Daoy (cell line): ENCODE measurements at places on chromosomes 1 and 21. TPM values are rescaled to one million over a fixed set of nuclear protein-coding genes. Genes with fewer than 3 reads are reported as not detected.

The TBX15 gene
- total RNA-seq, result 5.1 and 7.4 TPM in 2 replicates

The F3 gene
- total RNA-seq, result 73.0 and 96.7 TPM in 2 replicates

The ASTN1 gene
- 2.0 and 4.5 TPM in 2 replicates for total RNA-seq

The FHAD1 gene
- total RNA-seq, result 1.0 and 4.8 TPM in 2 replicates

The TMEM82 gene
- not detected in 2 replicates for total RNA-seq

The AMY1C gene
- not detected in 2 replicates for total RNA-seq

The IL22RA1 gene
- total RNA-seq, result not detected in 2 replicates

The GJC2 gene
- 0.17 and 0.60 TPM in 2 replicates for total RNA-seq

The CTSE gene
- not detected in 2 replicates for total RNA-seq

The COL6A2 gene
- 456 and 480 TPM in 2 replicates for total RNA-seq

The RHD gene
- not detected in 2 replicates for total RNA-seq

The OPRD1 gene
- total RNA-seq, result 0.21 and 0.34 TPM in 2 replicates

DNA sequence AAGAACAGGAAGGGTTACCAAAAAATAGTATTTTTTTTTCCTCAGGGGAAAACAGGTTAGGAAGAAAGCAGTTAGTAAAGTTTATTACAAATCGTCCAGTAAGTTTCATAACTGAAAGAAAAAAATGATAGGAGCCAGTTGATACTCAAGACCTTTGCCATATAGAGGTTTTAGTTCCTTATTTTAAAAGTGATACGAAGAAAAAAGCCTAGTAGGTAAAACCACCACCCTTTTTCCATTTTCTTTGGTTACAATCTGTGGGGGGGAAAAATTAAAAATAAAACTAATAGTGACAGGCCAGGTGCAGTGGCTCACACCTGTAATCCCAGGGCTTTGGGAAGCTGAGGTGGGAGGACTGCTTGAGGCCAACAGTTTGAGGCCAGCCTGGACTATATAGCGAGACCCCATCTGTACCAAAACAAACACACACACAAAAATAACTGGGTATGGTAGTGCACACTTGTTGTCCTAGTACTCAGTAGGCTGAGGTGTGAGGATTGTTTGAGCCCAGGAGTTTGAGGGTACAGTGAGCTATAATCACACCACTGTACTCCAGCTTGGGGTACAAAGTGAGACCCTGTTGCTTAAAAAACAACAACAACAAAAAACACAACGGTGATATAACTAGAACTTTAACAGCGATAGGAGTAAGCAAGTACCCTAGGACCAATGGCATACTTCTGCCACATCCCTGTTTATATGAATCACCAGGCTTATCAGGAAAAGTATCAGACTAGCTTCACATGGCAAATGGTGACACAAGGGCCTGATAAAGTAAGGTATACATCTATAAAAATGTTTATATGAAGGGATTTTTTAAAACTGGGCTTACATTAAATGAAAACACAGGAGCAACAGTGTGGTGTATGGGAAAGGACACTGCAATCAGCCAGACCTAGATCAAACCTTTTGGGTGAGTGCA is 5.4 kb downstream of the TMEM59 start:
- no peak for DNase-seq

DNA sequence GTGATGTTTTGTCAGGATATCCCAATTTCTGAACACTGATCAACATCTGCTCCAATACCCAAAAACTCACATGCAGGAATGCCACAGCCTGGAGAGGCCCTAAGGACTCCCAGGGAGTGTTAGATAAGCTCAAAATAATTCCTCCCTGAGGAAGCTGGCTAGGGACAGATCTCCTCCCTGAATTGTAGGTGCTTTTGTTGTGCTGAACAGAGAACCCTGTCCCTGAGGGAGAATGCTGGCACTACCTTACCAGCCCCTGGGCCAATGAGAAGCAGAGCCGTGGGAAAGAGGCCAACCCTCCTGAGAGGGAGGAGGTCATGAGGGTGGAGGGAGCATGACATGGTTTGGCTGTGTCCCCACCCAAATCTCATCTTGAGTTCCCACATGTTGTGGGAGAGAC is 73.6 kb upstream of the PTGFRN start:
- no peak for DNase-seq

DNA sequence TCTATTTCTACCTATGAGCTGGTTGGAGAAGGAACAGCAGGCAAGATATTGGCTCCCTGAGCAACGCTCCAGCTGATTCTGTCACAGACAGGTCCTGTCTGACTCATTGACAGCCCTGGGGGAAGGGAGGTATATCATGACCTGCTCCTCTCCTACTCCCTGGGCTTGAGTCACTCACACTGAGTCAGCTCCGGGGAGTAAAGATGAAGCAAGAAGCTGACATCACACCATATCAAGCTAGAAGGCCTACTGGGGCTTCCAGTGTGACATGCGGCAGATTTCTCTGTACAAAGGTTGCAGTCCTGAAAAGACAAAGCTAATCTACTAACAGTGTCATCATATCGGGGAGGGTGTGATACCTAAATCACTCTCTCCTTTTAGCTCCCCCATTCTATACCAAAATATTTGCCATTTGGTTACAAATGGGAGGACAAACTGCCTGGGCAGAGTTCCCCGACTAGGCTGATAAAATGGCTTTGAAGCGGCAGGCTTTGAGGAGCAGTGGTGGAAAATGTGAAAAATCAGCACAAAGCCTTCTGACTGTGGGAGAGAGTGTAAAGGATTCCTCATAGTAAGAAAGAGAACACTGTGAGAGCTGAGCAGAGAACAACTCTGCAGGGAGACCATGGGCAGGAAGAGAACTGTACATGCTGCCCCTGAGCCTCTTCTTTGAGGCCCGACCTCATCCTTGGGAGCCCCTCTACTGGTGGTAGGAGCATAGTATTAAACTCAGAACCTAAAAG is 15.5 kb downstream of the PI4KB start:
- peak; percentile 99 for DNase-seq

GRCh38 chr1:160177231-160177630 is 13.1 kb upstream of the CASQ1 start:
- no peak for DNase-seq

- DNase-seq, result no peak
These were observed 252.4 kb upstream of the B3GALT2 start for GRCh38 chr1:193438771-193439170.

DNA sequence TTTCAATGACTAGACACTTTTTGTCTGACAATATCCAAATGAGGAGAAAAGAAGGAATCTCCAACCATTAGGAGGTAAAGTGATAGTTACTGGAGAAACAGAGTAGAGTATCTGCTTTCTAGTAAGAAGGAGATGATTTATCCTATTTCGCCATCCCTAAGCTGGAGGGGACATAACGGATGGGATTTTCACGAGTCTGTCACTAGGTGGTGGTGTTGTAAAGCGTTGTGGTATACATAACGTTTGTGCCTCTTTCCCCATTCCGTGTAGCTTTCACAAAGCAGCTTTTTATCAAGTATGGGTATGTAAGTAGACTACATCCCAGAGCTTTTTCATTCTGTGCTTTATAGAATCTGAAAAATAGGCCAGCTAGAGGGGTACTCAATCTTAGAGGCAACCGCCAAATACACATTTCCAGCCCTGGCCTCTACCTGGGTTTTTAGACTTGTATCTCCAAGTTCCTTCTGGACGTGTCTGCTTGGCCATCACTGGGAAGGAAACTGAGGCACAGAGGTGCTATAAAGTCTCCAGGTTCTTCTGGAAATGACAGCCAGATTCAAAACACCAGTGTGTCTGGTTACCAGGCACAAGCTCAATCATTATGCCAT is 33.3 kb upstream of the FAM3B start:
- DNase-seq, result peak; percentile 85

DNA sequence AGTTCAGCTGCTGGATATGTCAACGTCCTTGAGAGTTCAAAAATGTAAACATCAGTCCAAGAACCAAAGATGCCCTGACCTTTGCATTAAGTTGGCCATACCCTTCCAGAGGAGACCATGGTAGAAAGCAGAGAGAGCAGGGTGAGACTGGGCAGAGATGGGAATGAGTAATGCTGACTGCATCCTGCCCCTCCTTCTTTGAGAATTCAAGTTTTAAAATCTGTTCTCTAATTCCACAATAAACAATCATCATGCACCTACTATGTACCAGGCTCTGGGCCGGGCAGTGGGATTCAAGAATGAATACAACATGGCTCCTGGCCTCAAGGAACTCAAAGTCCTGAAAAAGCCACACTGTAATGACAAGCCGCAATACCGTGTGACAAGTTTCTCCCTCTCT is 3.9 kb upstream of the HAO2 start:
- peak; percentile 20 for DNase-seq

DNA sequence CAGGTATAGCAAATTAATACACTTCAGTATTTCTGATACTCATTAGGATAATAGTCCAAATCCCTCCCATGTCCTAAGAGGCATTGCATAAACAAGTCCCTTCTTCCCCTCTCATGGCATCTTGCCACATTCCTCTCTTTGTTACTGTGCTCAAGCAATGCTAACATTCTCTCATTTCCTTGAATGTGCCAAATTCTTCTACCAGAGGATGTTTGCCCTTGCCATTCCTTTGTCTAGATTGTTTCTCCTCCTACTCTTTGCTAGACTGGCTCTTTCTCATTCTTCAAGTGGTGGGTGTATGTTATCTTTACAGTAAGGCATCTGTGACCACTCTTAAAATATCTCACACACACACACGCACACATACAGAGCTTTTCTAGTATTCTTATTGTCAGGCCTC is 621.0 kb upstream of the CXADR start:
- no peak for DNase-seq

DNA sequence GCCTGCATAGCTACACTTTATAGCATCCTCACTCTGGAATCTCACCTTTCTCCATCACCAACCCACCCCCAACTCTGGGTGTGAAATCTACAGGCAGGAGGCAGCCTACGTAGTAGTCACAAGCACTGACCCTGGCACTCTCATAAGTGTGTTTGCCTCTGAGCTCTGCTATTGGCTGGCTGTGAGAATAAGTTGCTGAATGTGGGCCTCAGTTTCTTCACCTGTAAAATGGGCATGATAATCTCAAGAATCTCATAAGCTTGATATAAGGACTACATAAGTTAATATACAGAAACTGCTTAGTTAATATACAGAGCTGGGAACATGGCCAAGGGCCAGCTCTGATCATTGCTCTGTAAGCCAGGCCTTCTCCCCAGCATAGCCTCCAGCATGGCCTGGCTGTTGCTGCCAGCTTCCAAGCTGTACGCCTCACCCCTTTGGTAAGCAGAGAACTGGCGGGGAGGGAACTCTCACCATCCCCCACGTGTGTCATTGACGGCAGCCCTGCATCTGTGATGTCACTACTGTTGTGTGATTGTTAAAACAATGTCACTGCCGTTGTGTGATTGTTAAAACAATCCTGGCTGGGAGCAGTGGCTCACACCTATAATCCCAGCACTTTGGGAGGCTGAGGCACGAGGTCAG is 53.3 kb downstream of the SYF2 start:
- no peak for DNase-seq

DNA sequence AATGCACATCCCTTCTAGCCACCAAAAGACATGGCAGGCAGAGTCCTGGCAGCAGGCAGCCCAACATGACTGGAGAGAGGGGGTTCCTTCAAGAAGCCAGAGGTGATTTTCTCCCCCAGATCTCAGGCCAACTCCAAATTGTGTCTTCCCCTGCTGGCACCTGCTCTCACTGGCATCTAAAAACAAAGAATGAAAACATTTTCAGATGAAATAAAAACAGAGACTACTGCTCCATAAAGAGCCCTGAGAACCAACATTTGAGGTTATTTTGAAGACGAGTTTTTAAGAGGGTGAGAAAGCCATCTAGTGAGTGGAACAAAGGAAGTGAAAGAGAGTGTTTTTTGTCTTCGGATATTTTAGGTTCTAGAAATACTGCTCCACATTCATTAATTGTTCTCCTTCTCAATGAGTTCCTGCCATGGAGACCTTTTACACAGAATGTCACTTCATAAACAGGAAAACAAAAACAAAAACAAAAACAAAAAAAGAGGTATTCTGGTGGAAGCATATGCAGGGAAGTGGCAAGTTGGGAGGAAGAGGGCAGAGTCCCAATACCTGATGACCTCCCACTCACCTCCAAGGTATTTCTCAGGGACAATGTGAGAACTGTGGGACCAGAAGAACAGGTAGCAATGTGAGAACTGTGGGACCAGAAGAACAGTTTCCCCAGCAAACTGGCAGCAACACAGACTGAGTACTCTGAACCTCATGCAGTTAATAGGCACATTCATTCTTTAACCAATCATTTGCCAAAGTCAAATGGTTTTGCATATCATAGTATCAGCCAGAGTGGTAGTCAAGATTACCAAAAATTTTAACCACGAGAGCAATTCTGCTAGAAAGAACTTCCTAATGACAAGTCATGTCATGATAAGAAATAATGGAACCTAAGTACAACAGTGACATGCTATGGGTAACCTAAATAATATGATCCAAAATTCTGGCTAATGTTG is 50.0 kb downstream of the KIAA0319L start:
- DNase-seq, result no peak
